ENCODE measurements at places on chromosomes 2 and 18.
A peak's percentile ranks its signal among the peaks of the same experiment; 100 is the strongest.

- DNase-seq = no peak
Measured at GRCh38 chr2:198762441-198762840, 695.3 kb downstream of the SATB2 start.

DNA sequence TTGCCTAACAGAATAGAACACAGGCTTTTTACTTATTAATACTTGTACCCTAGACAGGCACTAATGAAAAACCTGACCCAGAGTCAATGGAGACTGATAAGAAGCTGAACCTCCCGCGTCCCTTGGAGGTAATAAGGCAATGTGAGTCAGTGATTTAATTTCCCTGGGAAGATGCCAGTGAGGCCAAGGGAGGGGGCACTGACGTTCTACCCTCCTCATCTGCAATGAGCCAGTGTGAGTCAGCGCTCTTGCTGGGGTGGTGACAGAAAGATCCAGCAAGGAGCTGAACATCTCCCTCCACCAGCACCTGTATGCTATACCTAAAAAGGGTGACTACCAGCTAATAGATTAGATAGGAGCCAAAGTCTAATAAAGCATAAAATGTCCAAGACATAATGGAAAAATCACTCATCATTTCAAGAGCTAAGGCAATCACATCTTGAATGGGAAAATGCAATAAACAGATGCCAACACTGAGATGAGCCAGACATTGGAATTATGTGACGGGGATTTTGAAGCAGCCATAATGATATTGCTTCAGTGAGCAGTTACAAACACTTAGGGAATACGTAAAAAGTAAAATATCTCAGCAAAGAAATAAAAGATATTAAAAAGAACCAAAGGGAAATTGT lies 116.9 kb downstream of the TPGS2 start:
- no peak for DNase-seq

DNA sequence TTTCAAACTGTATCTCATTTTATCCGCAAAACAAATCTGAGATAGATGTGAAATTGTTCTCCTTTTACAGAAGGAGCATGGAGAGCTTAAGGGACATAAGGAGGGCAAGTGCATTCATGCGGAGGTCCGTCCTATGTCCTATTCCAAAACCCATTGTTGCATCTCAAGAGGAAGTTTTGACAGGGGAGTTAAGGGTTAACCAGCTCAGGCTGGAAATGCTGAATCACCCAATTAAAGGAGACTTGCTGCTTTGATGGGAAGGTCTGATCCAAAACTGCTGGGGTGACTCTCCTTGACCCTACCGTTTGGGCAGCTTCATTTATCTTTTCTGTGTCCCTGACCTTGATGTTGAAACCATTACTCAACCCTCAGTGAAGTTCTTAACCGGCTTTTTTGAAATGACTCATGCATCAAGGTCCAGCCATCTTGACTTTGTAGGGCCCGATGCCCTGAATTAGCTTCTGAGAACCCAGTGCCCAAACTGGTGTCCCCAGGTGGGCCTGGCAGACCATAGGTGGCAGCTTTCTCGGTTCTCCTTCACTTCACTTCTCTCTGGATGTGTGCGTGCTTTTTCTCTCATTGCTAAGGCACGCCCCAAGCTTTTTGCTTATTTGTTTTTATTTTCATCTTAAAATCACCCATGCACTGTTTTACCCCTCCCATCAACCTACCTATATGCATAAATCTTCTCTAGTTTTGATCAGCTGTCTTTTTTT lies 15.9 kb upstream of the TXNDC2 start:
- no peak for DNase-seq

DNA sequence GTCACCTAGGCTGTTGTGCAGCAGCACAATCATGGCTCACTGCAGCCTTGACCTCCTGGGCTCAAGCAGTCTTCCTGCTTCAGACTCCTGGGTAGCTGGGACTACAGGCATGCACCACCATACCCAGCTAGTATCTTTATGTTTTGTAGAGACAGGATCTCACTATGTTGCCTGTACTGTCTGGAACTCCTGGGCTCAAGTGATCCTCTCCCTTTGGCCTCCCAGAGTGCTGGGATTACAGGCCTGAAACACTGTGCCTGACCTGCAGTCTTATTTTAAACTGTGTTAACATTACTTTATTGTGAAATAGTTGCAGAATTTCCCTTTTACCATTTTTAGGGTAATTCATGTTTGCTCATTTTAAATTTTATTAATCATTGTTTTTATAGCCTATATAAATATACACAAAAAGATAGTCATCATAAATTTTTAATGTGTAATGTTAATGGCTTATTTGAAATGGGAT lies 24.6 kb downstream of the EML4 start:
- DNase-seq = peak; percentile 37

DNA sequence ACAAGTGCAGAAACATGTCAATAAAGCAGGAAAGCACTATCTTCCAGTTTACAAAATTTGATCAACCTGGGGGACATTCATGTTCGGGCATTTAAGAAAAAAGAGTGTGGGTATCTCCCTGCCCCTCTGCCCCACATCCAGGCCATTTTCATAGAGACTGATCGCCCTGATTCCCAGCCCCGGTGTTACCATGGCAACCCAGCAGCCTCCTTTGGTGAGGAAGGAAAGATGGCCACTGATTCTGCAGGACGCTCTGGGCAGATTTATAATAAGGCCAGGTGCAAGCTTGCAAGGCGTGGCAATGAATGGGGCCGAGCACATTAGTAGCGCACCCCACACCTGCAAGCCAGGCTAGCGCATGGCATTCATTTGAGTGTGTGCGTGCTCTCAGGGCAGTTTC lies 36.7 kb upstream of the ARL4C start:
- DNase-seq = peak; percentile 23

GRCh38 chr18:11850821-11851145 lies 430 bp upstream of the CHMP1B start:
- DNase-seq = peak; percentile 14

DNA sequence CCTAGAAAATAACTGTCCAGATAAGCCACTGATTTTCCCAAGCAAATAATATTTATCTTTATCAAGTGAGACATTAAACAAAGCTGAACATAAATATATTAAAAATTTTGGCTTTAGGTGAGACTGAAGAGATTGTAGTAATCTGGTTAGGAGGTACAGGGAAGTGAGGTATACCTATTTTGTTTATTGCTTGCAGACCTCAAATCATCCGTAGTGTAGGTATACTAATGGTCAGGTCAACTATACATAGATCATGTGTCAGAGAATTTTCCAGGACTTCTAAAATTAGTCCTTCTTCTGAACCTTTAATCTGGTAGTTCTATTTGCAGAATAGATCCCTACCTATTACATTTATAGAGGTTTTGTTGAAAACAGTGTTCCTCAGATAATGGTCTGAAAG lies 41.5 kb downstream of the SP140 start:
- DNase-seq = no peak

- no peak for DNase-seq
Measured at GRCh38 chr2:228516019-228516418, 334.5 kb upstream of the SPHKAP start.

- peak; percentile 58 for DNase-seq
Measured at GRCh38 chr2:127859712-127860085, 1.7 kb upstream of the POLR2D start.

- DNase-seq = no peak
Measured at GRCh38 chr2:10842506-10842905, 29.9 kb upstream of the PDIA6 start.

- DNase-seq = peak; percentile 66
Measured at GRCh38 chr2:216690853-216691741, 4.3 kb downstream of the IGFBP5 start.

DNA sequence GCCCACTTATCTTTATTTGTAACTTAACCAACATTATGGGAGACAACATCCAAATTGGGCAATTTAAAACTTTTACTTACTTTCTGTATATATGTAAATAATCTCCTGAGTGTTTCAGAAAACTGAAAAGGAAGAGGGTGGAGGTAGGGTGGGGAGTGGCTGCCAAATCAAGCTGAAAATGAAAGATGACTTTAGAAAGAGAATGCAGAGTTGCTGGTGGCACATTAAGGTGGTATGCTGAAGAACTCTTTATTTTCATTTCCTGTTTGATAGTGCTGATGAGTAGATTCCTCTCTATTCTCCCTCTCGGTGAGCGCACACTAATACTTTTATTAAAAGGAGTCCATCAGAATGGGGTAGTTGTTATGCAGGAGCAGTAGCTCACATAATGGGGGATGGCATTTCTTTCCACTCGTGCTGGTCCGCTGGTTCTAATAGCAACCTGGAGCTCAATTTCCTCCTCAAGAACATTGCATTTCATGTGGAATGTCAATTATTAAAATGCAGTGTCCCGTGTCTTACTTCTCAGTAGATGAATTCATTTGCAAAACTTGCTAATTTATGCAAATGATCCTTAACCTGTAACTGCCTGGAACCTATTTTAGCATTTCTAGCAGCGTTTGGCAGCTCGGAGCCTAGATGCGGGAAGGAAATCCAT lies 466.9 kb upstream of the HNRNPA3 start:
- peak; percentile 82 for DNase-seq

- DNase-seq = no peak
Measured at GRCh38 chr2:201208563-201209252, 25.8 kb downstream of the CASP10 start.

DNA sequence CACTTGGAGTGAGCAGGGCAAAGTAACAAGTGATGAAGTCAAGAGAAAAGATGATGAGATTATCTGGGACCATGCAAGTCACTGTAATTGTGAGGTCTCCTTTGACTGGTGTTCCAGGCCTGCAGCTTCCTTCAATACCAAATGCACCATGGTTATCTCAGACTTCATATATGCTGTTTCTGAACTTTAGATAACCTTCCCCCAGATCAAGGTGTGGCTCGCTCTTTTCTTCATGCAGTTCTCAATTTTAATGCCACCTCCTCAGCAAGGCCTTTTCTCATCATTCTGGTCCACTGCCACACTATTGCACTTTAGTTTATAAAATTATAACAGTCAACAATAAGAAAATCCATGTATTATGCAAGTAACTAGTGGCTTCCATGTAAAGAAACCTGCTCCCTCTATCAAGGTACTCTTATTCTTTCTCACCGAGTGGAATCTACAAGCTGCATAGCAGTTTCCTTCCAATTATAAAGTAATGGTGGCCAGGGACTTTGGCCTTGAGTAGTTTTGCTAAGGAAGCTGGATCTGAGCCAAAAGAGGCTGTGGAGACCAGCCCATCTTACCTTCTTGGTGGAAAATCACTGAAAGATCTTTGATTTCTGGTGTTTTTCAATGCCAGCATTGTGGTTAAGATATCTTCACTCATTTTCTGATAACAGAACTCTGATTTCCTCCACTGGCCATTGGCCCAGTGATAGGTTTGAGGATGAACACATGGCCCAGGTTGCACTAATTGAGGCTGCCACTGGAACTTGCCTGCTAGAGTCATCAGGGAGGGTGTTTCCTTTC lies 113.6 kb downstream of the KCNE4 start:
- no peak for DNase-seq

GRCh38 chr2:38515155-38516074 lies 87.3 kb downstream of the HNRNPLL start:
- no peak for DNase-seq

- DNase-seq = no peak
Measured at GRCh38 chr2:9753276-9753600, 90.0 kb upstream of the TAF1B start.

Measured in NCI-H526 treated with DMSO at 0.1 percent for 48 hours (cell line).